Activated T-helper 1 cell treated with Interleukin-2 at 50 U/mL for 16 hours (primary cell): ENCODE measurements at places on chromosomes 13 and 19.

- no peak for DNase-seq
Observed at GRCh38 chr13:83377491-83377890, 504.8 kb downstream of the SLITRK1 start.

DNA sequence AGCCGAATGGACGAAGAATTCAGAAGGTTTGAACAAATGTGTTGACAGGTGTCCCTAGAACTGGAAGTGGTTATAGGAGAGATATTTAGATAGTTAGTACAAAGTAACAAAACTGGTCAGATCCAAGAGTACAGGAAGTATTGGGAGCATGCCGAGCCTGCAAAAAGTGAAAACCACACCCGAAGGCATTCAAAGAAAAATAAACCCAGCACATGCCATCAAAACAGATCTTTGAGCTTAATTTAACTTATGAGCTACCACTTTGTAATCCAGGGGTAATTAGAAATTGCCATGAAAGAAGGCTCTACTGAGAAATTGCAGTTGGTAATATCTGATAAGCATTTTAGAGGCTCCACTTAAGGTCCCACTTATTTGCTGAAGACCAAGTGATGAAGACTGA is 214.2 kb downstream of the DNAJC15 start:
- no peak for DNase-seq

- DNase-seq: no peak
Observed at GRCh38 chr13:24360106-24360505, 50.7 kb downstream of the C1QTNF9 start.

DNA sequence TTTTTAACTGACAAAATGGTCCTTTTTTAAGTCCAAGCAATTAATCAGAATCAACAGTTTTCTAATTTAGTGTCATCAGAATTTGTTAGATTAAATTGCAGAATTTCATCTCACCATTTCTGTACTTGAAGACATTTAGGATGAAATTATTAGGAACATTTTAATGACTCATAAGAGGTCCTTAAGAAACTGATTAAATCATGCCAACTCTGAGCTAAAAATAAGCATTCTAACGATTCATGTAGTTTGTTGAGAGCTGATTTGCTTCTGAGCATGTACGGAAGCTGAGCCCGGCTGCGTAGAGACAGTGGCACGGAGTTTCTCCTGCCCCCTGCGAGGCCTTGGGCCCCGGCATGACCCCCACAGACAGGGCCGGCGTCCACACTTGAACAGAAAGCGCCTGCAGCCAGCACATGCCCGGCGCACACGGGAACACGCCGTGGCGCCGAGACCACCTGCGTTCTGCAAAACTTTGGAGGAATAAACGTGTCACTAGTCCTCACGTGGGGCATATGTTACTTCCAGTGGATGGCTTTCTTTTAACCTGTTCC is 89.7 kb upstream of the MCF2L start:
- DNase-seq: no peak

DNA sequence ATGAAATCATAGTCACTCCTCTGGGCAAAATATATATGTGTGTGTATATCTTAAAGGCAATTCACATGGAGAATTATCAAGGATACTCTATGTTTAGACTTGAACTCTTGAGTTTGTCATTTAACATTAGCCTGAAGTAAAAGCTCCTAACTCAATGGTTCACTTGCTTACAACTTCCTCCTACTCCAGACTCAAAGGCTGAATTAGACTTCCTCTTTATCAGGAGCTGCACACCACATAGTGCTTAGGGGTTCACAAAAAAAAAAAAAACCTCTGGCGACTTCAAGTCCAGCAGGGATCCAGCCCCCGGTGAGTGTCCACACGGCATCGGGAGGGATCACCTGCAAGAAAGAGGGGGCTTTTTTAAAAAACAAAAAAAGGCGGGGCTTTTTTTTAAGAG is 68.2 kb upstream of the LSM14A start:
- DNase-seq: no peak
